ENCODE measurements at places on chromosomes 5 and 9. TPM values are rescaled to one million over a fixed set of nuclear protein-coding genes. Genes with fewer than 3 reads are reported as not detected.
A peak's percentile ranks its signal among the peaks of the same experiment; 100 is the strongest.

DNA sequence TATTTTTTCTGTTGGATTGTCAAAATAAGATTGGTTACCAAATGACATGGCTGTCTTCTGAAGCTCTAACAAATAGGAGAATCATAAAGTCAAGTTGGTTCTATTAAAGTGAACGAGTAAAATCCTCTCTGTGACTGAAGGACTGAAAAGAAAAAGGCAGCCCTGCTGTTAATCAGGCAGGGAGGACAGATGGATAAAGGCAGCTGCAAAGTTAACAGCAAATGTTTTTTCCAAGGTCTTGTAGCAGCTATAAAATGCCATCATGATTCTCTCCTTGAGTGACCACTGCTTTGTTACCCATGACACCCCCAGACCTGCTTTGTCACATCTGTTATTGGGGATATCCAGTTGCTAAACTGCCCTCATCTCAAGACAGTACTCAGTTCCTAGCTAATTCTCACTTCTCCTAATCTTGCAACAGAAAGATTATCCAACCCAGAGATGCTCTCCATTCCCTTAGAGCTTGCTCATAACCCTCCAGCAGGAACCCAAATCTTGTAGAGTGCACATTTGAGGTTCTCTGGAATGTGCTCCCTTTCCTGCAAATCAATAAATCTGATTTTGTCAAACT is 89.7 kb upstream of the PARP8 start:
- H3K4me1 ChIP-seq = no peaks in the 10 kb centered on the region
- no peaks in the 10 kb centered on the region for H3K36me3 ChIP-seq
- no peak overlapping the region for H3K4me3 ChIP-seq
- DNase-seq = no peak
- no peaks in the 10 kb centered on the region for H3K27me3 ChIP-seq
- H3K27ac ChIP-seq = no peak overlapping the region

DNA sequence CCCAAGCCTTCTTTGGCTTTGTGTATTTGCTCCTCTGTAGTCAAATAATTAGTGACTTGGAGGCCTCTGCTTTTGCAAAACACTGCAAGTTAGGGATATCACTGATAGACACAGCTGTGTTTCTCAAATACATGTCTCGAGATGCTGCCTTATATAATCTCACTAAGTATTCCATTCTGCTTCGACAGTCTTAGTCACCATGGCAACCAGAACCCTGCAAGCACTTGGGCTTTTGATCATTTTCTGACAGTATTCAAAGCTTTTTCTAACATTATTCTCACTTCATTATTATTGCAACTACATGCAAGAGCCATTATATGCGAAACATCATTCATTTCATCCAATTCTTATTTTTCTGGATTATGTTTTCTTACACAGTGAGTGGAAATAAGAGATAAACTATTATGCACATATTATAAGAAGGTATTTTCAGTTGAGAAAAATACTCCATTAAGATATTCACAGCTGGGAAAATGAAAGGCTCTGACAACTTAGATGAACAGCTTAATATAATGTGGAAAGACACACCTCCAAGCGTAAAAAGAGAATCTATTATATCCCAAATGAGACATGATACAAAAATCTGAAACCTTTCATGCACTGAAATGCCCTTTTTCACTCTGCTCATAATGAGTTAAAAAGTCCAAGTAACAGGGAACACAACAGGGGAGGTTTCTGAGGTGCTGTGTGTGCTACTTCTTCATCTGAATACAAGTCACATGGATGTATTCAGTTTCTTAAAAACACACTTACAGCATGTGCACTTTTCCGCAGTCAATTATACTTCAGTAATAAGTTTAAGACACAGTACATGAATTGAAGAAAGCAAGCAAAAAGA is 93.9 kb downstream of the SCAI start:
- H3K4me3 ChIP-seq = no peak overlapping the region
- peaks cover 2% of the 10 kb centered on the region for H3K36me3 ChIP-seq
- DNase-seq = no peak
- no peaks in the 10 kb centered on the region for H3K4me1 ChIP-seq

GRCh38 chr9:113677057-113677456 is 199.1 kb upstream of the ZNF618 start:
- H3K27ac ChIP-seq = no peak overlapping the region
- H3K4me1 ChIP-seq = no peaks in the 10 kb centered on the region
- H3K27me3 ChIP-seq = peaks cover 30% of the 10 kb centered on the region
- DNase-seq = no peak
- H3K36me3 ChIP-seq = no peaks in the 10 kb centered on the region

GRCh38 chr5:15260356-15261268 is 239.4 kb upstream of the FBXL7 start:
- H3K27ac ChIP-seq = no peak overlapping the region
- no peaks in the 10 kb centered on the region for H3K27me3 ChIP-seq
- no peaks in the 10 kb centered on the region for H3K36me3 ChIP-seq
- H3K4me1 ChIP-seq = no peaks in the 10 kb centered on the region
- H3K4me3 ChIP-seq = no peak overlapping the region

The HTR4 gene
- total RNA-seq = not detected

DNA sequence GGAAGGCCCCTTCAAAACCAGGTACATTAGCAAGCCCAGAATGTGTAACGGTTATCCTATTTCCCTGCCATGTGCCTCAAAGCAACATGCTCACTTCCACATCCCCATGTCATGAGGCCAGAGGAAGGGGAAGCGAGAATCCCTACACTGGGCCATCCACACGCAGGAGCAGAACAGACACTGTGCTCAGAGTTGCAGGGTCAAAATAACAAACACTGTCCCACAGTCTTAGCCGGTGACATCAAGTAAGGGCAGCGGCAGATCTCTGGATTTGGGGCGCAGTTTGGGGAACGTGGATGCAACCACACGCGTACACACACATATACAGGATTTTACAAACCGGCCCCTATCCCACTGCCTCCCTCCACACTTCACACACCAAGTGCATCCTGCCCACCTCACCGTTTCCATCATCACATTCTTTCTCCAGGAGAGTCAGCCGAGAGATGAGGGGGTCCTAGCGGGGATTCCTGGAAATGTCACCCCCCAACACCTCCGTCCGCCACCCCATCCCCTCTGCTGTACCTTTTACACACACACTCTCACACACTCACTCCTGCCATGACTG is 776 bp downstream of the APBA1 start:
- peaks cover 13% of the 10 kb centered on the region for H3K27me3 ChIP-seq
- H3K36me3 ChIP-seq = no peaks in the 10 kb centered on the region
- no peak overlapping the region for H3K4me3 ChIP-seq
- H3K27ac ChIP-seq = no peak overlapping the region
- peaks cover 14% of the 10 kb centered on the region for H3K4me1 ChIP-seq

The SPAAR gene
- not detected for total RNA-seq

DNA sequence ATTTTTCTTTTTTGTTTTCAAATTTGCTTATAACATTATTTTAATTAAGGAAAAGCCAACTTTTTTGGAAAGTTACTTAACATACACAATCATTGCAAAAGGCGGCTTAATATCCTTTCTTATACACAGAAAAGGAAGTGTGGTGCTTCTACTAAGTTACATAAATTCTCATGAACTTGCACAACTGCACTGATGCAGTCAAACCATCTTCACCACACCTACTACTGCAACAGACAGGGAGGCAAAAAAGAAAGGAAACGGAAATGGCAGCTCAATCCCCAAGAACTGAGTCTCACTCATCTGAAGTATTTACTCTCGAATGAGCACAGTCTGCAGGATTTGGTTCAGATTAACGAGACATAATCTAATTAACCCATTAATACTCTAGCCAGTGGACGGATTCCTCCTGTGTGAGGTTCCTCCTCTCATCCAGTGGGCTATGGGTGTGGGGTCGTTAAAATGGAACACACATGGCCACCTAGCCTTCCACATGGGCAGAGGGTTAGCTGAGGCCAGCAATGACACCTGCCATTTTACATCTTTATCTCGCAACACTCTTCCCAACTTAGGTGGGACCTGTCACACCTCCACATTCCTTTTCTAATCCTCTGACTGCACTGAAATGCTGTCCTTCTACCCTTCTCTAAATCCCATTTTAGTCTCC is 30.0 kb downstream of the GOLM1 start:
- H3K36me3 ChIP-seq = 0 out of 2 replicates have a peak, but pooled peaks cover 2% of the 10 kb centered on the region
- no peak overlapping the region for H3K27ac ChIP-seq
- H3K27me3 ChIP-seq = no peaks in the 10 kb centered on the region
- H3K4me3 ChIP-seq = no peak overlapping the region

DNA sequence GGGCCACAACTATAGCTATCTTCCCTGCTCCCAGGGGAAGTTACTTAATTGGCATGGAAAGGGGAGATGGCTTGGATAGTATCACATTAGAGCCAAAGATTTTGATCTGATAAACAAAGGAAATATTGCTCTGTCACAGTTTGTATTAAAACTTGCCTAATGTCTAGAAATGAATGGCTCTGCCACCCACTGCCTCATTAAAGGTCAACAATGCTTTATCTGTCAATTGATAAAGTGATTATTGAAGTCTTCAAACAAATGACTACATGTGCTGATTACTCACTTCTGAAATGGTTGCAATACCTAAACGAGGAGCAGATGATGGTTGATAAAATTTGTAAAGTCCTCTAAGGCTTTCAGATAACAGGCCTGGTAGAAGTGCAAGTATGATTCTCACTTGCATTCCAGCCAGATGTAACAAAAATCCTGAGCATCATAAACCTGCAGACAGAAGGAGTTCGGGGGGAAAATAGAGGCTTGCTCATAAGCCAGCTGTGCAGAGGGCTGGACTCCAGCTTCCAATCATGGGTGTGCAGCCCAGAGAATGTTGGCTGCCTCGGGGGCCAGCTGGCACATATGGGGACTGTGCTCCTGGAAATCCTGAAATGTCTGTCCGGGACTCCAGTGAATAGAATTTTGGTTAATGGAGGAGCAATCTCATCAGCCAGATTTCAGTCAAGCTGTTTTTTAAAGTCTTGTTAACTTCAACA is 200.5 kb upstream of the SLC27A6 start:
- H3K4me1 ChIP-seq = no peaks in the 10 kb centered on the region
- no peaks in the 10 kb centered on the region for H3K36me3 ChIP-seq
- H3K27ac ChIP-seq = no peak overlapping the region
- H3K27me3 ChIP-seq = no peaks in the 10 kb centered on the region

- H3K4me3 ChIP-seq = no peak overlapping the region
- DNase-seq = no peak
- H3K36me3 ChIP-seq = no peaks in the 10 kb centered on the region
- H3K27me3 ChIP-seq = no peaks in the 10 kb centered on the region
Observed at GRCh38 chr5:170442921-170443320, 53.8 kb upstream of the KCNMB1 start.

DNA sequence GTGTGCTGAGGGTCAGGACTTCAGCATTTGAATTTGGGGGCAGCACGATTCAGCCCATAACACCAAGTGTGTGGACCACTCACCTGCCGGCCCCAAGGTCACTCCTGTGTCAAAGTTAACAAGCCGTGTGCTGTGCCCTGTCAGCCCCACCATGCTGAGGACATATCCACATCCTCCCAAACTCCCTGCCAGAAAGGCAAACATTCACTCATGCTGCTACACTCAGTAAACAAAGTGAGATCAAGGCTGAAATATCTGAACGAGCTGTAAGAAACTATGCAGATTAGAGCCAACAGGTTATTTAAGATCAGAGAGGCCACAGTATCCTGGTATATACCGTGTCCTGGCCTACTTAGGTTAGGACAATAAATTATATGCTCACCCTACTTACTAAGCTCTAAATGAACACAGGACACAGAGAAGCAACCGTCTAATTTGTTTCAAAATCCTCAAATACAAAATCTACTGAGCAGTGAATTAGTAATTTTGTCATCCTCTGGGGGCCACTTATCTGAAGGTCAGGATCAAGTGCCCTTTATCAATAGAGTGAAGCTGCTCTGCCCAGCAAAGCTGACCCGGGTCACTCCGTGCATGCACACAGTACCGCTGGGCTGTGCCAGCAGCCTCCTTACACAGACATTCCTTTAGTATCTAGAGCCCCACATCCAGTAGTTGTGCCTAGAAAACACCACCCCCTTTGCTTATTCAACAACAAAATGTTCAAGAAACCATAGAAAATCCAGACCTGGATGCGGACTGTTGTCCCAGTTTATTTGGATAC is 28.2 kb downstream of the RETREG1 start:
- H3K27ac ChIP-seq = no peak overlapping the region
- H3K4me1 ChIP-seq = no peaks in the 10 kb centered on the region
- no peak for DNase-seq
- no peaks in the 10 kb centered on the region for H3K27me3 ChIP-seq
- H3K4me3 ChIP-seq = no peak overlapping the region

DNA sequence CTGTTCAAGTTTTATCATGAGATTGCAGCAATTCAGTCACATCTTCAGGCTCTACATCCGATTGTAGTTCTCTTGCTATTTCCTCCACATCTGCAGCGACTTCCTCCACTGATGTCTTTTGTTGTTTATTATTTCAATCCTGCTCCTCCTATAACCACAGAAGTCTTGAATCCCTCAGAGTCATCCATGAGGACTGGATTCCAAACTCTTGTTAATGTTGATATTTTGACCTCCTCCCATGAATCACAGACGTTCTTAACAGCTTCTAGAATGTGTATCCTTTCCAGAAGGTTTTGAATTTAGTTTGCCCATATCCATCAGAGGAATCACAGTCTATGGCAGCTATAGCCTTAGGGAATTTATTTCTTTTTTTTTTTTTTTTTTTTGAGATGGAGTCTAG is 3.6 kb downstream of the FBXO38 start:
- no peaks in the 10 kb centered on the region for H3K36me3 ChIP-seq
- H3K27me3 ChIP-seq = no peaks in the 10 kb centered on the region
- no peak overlapping the region for H3K27ac ChIP-seq
- no peak overlapping the region for H3K4me3 ChIP-seq
- H3K4me1 ChIP-seq = peaks cover 4% of the 10 kb centered on the region

GRCh38 chr5:130549884-130550561 is 615.0 kb downstream of the HINT1 start:
- no peaks in the 10 kb centered on the region for H3K27me3 ChIP-seq
- H3K36me3 ChIP-seq = no peaks in the 10 kb centered on the region
- H3K27ac ChIP-seq = peak overlapping the region; percentile 53
- DNase-seq = peak; percentile 66

DNA sequence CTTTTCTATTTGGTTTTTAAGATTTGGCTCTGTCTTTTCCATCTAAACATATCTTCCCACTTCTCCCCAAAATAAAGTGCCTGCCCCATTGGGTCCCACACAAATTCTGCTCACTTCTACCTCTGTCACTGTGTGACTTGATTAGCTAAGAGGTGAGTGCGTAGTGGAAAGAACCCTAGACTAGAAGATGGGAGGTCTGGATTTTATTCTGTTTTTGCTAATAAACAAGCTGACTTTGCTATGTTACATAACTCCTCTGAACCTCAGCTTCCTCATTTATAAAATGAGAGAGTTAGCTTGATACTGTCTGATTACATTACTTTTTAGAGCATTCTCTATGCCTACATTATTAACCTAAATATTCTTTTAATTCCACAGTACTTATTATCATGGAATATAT is 51.3 kb upstream of the PTGER4 start:
- no peaks in the 10 kb centered on the region for H3K27me3 ChIP-seq
- H3K4me3 ChIP-seq = no peak overlapping the region
- no peaks in the 10 kb centered on the region for H3K4me1 ChIP-seq
- no peak for DNase-seq
- no peaks in the 10 kb centered on the region for H3K36me3 ChIP-seq

Data from HCT116 (cell line).